Stimulated activated CD4-positive, alpha-beta T cell treated with anti-CD3 and anti-CD28 coated beads, Interleukin-12 subunit alpha, Interleukin-12 subunit beta, amount 100 ng/mL, for 24 hours (primary cell): ENCODE measurements at places on chromosomes 4 and X.

GRCh38 chrX:131988236-131988635 is 34.9 kb upstream of the STK26 start:
- no peak for DNase-seq

DNA sequence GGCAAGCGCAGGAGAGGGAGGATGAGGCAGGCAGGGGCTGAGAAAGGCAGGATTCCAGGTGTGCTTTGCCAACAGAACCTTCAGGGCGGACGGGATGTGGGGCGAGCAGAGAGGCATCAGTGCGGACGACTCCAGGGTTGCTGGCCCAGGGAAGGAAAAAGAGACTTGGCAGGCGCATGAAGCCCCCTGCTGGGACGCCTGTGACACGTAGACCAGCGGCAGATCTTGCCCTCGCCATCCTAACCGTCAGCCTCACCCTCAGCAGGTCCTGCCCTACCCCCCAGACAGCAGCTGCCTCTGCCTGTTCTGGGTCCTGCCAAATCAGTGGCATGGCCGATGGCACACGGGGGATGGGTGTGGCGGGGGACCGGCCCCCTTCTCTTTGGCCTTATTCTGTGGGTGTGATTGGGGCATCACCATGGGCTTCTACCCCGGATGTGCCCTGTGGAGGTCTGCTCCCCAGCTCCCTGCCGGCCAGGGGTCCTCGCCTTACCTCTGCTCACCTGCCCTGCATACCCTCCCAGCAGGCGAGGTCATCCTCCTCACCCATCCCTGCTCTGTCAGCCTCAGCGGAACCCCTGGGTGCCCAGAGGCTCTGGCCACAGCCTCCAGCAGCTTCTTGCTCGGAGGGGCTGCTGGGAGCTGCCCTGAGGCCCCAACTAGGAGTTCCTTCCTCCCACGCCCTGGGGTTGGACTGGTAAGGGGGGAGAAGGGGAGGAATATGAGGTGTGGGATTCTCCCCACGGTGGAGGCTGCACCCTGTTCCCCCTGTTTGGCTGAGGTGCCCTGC is 2.9 kb upstream of the SH3BP2 start:
- no peak for DNase-seq

- no peak for DNase-seq
These were observed 3.8 kb downstream of the UGT2A1 start for GRCh38 chr4:69649207-69649606.

GRCh38 chr4:7132249-7132648 is 60.1 kb upstream of the SORCS2 start:
- no peak for DNase-seq

- DNase-seq = no peak
These were observed 37.1 kb downstream of the ENOPH1 start for GRCh38 chr4:82467471-82467870.

DNA sequence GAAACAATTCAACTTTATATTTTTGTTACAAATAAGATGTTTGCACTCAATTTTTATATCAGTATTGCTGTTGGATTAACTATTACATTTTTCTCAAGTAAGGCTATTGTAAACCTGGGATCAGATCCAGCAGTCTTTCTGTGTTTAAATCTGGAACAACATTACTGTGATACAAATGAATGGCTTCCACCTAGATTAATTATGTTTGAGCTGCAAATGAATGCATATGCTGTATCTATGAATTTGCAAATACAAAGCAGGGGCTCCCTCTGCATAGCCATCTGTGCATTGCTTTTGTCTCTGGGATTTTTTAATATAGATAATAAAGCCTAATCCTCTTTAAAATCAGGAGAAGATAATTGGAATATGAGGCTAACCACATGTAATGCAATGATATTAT is 69.8 kb upstream of the NEIL3 start:
- no peak for DNase-seq

DNA sequence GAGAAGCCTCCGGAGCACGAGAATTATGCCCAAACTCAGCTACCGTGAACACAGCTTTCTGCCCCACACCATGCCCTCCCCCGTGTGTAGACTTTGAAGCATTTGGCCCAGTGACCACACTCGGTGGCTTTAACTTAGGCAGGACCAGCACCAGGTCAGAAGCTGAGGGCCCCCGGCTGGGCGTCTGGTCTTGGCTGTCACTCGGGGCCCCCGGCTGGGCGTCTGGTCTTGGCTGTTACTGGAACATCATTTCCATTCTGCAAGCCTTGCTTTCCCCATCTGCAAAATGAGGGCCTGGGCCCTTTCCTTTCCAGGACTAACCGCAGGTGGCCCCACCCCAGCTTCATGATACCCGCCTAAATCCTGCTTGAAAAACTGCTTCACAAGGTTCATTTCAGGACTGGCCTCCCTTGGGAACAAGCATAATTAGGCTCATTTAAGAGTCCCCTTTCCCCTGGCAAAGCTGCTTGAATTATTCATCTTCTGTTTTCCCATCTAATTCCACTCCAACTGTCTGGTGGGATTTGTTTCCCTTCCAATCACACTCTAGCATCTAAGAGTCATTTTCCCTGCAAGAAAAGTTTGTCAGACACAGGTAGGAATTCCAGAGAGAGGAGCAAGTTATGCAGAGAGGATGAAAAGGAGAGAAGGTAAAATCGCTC is 82.5 kb downstream of the WFS1 start:
- DNase-seq = no peak

DNA sequence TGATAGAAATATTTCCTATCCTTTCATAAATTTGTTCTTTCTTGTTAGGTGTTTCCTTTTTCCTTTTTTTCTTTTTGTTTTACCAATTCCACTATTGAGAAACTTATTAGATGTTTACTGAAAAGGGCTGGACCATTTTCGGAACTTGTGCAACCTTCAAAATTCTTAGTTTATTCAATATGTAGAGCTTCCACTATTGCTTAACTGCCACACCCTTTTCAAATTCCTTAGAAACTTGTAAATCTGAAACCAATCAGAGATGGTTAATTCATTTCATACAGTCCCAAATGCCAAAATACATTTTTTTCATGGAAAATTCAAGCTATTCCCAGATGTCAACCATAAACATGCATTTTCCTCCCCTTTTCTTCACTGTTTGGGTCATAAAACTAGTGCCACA is 66.1 kb upstream of the SLC39A8 start:
- DNase-seq = no peak

- DNase-seq = no peak
These were observed 7.8 kb downstream of the ZCCHC4 start for GRCh38 chr4:25320336-25320735.

GRCh38 chrX:39519566-39520301 is 578.0 kb downstream of the BCOR start:
- DNase-seq = no peak

- DNase-seq = no peak
These were observed 10.8 kb upstream of the AFAP1 start for GRCh38 chr4:7950301-7951092.

- no peak for DNase-seq
These were observed 3.2 kb downstream of the SEL1L3 start for GRCh38 chr4:25859429-25860148.

DNA sequence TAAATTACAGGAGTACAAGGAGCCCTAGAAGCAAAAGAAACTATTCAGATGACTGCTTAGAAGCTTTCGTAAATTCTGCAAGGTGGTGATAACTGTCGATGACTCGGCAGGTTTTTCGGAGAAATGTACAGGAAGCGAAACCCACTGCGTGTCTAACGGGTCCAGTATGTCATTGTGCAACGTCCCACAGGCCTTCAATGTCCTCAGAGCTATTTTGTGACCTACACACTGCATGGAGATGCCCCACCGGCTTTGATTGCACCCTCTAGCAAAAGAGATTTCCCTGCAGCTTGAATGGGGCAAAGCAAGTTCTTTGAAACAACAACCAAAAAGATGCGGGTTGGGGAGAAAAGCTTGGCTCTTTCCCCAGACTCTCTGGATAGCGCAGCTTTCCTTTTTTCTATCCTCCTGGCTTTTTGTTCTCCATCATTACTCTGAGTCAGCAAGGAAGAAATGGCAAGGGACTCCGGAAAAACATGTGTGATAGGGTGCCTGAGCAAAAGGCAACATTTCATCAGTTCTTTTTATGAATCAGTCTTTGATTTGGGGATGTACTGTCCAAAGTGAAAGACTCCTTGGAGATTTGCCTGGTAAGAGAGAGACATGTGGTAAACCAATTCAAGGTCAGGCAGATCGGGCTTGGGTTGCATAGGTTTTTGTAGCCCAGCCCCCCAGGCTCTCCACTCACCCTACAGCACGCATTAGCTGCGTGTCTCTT is 112.0 kb upstream of the TBL1X start:
- DNase-seq = no peak
